ENCODE measurements at places on chromosomes 3 and 15.

- DNase-seq = no peak
Measured at GRCh38 chr3:134093956-134094355, 64.2 kb upstream of the SLCO2A1 start.

DNA sequence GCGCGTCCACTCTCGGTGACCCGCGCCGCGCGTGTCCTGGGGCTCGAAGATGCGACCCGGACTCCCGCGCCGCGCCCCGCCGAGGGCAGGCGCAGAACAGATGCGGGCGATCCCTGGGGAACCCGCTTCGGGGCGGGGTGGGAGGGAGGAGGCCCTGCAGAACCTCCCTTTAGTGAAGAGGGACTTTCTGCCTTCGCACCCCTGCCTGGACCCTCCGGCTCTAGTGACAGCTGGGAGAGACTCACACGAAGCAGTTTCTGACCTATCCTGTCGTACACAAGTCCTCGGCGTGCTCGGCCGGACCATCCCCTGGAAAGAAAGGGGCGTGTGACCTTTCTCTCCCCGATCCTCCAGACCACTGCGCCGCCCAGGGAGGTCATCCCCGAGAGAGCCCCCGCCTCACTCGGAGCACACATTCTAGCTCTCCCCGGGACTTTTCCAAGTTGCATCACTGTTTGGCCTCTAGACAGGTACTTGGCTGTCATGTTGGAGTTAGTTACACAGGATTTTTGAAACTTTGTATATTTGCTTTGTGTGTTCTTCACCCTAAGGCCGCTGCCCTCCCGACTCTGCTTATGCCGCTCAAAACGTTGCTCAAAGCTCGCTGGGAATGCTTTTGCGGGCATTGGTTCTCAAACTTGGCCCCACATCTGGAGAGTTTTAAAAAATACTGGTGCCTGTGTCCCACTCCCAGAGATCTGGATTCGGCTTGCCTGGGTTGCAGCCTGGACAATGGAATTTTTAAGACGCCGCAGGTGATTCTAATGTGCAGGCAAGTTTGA lies 582 bp downstream of the CGNL1 start:
- DNase-seq = no peak

- peak; percentile 44 for DNase-seq
Measured at GRCh38 chr3:194671511-194671899, 486 bp downstream of the LSG1 start.

DNA sequence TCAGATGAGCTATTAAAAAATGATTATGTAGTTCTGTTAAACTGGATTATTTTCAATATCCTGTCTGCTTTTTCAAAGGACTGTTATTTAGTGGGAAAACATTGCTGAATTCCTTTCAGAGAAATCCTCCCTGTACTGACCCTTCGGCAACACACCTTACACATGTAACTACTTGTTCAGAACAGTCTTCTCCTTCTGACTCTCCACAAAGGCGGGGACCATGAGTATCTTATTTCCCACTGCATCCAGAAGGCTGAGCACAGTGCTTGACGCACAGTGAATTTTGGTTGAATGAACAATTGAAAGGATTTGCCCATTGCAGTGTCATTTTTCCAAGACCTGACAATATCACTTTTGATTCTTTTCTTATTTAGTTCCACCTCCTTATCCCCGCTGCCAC lies 23.1 kb upstream of the CFAP161 start:
- no peak for DNase-seq

DNA sequence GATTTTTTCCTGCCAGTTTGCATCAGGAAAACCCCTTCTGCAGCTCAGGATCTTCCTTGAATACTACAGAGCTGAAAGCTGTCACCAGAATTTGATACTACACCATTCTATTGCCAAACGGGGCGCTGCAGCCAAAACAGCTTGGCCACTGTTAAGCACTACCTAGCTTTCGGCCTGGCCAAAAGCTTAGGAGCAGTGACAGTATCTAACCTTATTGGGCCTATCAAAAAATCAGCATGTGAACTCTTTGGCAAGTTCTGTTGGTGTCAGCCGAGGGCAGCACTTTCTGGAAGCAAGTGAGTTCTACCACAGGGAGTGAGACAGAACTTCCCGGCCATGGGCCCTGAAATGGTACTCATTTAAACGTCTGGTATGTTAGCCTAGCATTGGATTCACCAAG lies 16.1 kb upstream of the GYG1 start:
- DNase-seq = no peak

GRCh38 chr3:133831966-133832801 lies 26.6 kb downstream of the SRPRB start:
- no peak for DNase-seq

- peak; percentile 55 for DNase-seq
Measured at GRCh38 chr3:177441813-177442646, 244.7 kb upstream of the TBL1XR1 start.
